ENCODE measurements at places on chromosomes 2 and 18. TPM values are rescaled to one million over a fixed set of nuclear protein-coding genes. Genes with fewer than 3 reads are reported as not detected.

DNA sequence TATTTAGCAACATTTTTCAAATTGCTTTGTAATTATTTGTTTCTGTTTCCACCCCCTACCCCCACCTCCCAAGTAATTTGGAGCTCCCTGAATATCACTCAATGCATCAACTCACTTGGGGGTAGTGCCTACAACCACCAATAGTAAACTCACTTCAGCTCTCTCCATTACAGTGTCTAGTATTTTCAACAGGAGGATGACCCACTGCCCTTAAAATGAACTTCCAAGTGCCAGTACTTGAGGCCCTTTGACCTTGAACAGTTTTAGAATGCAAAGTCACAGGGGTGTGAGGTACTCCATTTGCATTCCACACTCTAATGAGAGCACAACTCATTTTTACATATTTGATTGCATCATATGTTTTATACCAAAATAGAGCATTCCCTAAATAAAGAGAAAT is 523.0 kb downstream of the ERBB4 start:
- no peak overlapping the region for H3K27ac ChIP-seq
- DNase-seq: no peak
- no peak overlapping the region for H3K4me3 ChIP-seq
- no peaks in the 10 kb centered on the region for H3K4me1 ChIP-seq
- no peaks in the 10 kb centered on the region for H3K36me3 ChIP-seq

- DNase-seq: no peak
- peaks cover 9% of the 10 kb centered on the region for H3K27me3 ChIP-seq
- H3K36me3 ChIP-seq: no peaks in the 10 kb centered on the region
- no peak overlapping the region for H3K27ac ChIP-seq
Observed at GRCh38 chr2:42385225-42385624, 24.2 kb upstream of the COX7A2L start.

DNA sequence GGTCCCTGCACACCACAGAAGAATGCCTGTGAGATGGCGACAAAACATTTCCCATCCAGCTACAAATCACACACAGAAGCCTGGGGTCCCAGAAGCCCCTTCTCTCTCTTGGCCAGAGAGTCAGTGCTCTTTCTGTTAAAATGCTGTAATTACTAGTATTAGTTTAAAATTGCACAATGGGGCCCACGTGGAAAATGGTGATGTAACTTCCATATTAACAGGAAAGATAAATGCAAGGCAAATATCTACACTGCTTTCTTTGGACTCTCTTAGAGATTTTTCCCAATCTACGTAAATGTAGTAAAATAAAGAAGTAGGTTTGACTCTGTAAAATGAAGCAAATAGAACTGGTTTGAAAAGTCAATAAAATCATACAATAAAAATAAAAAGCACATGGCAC is 113.9 kb upstream of the TFCP2L1 start:
- H3K27ac ChIP-seq: no peak overlapping the region
- DNase-seq: no peak
- no peak overlapping the region for H3K4me3 ChIP-seq
- peaks cover 15% of the 10 kb centered on the region for H3K36me3 ChIP-seq
- no peaks in the 10 kb centered on the region for H3K4me1 ChIP-seq

DNA sequence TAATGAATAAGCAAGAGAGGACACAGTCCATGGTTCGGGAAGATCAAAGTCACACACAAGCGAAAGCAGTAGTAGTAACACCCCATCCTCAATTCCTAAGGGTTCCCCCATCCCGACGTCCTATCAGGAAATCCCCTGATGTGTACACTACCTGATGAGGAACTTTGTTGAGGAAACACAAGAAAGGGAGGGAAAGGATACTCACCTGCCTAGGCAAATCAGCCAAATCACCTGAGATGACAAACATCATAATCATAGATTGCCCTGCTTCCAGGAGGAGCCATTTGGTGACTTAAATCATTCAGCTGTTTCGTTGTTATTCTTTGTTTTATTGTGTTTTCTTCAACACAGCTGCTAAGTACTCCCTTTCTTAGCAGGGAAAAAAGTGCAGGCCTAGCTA is 55.5 kb upstream of the SPOPL start:
- no peak overlapping the region for H3K27ac ChIP-seq
- no peaks in the 10 kb centered on the region for H3K4me1 ChIP-seq
- H3K36me3 ChIP-seq: no peaks in the 10 kb centered on the region
- H3K27me3 ChIP-seq: peaks cover 10% of the 10 kb centered on the region
- DNase-seq: no peak
- no peak overlapping the region for H3K4me3 ChIP-seq

Gene ERBB4
- total RNA-seq: not detected

Gene C2orf74
- total RNA-seq: 11.7 TPM
